ENCODE measurements at places on chromosomes 11 and 22.
A peak's percentile ranks its signal among the peaks of the same experiment; 100 is the strongest.

DNA sequence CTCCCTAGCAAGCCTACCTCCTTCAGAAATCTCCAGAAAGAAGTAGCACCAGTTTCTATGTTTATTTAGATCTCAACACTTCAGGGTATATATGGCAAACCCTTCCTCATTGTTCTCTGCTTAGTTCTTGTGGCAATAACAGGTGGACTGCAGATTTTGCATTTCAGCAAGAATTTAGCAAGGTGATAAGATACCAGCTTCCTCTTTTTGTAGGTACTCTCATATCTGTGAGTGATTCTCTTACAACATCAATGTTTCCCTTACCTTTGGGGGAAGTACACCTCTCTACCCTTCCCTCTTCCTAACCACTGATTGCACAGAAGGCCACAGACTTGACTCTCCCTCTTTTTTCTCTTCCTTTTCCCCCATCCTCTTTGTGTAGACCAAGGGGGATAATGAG is 230.9 kb upstream of the SESN3 start:
- DNase-seq, result no peak

GRCh38 chr11:95699631-95700470 is 89.7 kb downstream of the FAM76B start:
- DNase-seq, result no peak

- DNase-seq, result no peak
Observed at GRCh38 chr11:111427471-111427912, 48.4 kb upstream of the POU2AF1 start.

GRCh38 chr11:64713016-64713707 is 9.8 kb downstream of the NRXN2 start:
- DNase-seq, result no peak

DNA sequence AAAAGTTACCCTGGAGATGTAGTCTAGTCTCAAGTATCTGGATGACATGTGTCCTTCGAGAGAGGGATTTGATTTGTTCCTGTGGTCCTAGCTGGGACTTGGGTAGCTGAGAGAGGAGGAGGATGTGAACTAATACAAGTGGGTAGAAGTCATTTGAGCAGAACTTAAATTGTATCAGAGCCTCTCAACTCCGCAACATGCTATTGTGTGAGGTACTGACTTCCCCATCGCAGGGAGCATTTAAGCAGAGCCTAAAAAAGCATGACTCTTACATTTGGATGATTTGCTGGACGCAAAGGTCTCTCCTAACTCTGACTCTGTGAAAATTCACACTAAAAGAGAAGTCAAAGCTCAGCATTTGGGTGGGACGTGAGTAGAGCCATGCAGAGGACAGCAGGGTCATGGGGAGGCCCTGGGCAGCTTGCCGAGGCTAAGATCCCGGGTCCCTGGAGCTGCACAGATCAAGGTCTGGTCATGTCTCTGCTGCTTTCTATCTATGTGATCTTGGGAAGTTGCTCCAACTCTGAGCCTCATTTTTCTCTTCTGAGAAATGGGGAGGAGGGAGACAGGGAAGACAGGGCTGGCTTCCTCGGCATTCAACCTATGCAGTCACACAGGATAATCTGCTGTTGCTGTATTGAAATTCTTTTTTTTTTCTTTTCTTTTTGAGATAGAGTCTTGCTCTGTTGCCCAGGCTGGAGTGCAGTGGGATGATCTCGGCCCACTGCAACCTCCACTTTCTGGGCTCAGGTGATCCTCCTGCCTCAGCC is 44.9 kb downstream of the CD82 start:
- DNase-seq, result no peak

DNA sequence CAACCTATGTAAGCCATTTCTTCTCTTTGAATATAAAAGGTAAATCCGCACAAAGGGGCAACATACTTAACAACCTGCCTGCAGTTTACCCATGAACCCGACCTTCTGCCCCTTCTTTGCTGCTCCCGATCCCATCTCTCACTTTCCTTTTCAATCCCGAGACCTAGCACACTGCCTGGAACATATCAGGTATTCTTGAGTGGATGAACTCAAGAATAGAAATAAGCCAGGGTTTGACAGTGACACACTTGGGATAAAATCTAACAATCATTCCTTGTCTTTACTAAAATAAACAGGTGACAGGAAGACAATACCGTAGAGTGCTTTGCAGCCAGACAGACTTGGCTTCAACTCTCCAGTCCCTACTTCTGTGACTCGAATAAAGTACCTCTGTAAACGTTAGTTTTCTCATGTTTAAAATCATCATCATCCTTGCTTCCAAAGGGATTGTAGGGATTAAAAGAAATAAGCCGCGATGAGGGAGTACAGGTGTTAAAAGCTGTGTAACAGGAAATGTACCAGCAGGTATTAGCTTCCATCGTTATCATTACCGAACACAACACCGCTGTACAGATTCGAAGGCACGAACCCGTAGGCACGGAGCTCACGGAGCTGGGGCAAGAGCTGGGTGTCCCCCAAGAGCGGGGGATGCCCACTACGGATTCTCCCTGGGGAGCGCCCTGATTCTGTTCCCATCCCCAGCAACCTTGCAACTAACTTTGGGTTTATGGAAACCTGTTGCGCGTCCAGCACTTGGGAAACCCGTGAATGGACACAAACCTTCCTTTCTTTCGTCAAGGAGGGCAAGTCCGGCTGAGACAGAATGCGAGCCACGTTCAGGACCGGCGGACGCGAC is 720 bp downstream of the UFD1 start:
- DNase-seq, result no peak

- DNase-seq, result no peak
Observed at GRCh38 chr22:47276991-47277390, 514.5 kb downstream of the TBC1D22A start.

- no peak for DNase-seq
Observed at GRCh38 chr11:130778705-130779104, 137.6 kb downstream of the SNX19 start.

DNA sequence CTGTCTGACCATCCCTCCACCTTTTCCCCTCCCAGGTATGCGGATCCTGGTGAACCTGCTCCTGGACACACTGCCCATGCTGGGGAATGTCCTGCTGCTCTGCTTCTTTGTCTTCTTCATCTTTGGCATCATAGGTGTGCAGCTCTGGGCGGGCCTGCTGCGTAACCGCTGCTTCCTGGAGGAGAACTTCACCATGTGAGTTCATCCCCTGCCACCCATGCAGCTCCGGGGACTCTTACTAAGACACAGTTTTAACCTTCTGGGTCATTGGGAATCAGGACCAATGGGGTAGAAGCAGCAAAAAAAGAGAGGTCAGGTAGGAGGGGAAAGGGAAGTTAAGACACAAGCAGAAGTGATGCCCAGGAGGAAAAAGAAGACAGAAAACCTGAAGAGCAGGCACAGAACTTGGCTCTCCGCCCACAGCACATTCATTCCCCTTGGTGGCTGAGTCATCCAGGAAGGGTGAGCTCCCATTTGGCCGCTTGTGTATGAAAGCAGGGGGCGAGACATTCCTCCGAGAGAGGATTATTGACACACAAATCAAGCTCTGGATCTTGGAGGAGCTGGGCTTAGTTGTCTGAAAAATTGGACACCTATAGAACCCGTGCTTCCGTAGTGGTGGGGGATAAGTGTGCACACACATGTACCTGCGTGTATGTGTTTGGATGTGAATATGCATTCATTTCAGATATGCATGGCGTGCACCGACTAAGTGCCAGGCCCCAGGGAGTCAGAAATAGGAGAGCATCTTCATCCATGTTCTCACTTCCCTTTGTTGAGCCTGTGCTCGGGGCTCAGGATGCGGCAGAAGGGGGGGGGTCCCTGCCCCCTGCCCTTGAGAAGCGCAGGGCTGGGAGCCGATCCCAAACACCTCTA is 64.2 kb downstream of the CACNA1I start:
- DNase-seq, result peak; percentile 21

DNA sequence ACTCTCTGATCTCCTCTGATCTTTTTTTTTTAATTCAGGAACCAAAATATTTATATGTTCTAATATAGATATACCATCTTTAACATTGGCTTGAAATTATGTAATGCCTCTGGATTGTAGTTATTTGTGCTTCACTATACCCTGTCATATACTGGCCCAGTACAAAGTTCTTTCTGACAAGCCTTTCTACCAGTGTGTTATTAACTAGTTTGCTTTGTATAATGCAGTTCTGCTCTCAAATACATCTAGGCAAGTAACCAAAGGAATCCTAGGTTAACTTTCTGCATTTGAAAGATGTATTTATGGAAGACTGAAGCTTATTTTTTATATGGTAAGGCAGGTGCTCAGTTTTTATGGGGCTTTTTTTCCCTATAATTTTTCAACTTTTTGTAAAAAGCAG is 36.1 kb downstream of the ARHGEF12 start:
- no peak for DNase-seq

DNA sequence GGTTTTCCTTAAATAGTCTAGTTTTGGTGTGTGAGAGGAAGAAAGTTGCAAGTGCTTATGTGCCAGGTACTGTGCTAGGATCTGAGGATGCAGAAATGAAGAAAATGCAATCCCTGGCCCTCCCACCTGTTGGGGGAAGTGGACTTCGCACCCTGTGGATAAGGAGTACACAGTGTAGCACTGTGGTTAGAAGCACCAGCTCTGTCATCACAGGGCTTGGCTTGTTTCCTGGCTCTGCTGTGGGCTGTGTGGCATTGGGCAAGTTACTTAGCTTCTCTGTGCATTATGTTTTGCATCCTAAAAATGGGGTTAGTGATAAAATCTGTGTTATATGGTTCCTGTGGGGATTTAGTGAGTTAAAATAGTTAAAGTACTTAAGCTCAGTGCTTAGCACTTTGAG is 68.2 kb downstream of the ENDOD1 start:
- no peak for DNase-seq

- no peak for DNase-seq
Observed at GRCh38 chr11:9399466-9399865, 15.0 kb downstream of the IPO7 start.

DNA sequence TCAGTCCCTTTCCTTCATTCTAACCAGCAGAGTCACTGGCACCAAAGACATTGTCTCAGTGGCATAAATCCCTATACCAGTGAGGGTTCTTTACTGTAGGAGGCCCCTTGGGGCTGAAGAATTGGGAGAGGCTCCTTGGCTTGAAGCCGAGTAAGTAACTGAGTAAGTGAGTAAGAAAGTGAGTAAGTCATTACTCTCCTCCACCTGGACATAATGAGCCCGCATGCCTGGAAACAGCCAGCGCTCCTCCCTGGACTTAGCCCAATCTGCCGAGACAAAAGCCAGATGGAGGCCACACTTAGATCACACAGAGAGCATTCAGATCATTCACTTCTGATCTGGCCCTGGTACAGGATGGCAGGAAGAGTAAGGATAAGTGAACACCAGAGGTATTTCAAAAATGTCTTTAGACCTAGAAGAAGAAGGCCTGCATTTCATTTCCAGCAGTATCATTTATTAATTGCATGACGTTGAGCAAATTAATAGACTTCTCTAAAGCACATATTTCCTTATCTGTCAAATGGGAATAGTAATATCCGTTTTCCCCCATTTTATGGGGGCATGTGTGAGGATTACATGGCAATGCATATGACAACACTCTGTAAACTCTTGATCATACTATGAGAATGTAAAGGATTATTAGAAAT is 8.2 kb upstream of the MICAL3 start:
- no peak for DNase-seq

DNA sequence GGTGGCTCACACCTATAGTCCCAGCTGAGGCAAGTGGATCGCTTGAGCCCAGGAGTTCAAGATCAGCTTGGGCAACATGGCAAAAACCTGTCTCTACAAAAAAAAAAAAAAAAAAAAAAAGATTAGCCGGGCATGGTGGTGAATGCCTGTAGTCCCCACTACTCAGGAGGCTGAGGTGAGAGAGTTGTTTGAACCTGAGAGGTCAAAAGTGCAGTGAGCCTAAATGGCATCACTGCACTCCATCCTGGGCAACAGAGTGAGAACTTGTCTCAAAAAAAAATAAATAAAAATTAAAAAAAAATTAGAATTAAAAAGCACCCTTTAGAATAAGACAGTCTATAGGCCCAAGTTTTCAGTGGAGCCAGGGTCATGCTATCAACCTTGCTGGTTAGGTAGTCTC is 95.5 kb downstream of the PDHX start:
- no peak for DNase-seq

DNA sequence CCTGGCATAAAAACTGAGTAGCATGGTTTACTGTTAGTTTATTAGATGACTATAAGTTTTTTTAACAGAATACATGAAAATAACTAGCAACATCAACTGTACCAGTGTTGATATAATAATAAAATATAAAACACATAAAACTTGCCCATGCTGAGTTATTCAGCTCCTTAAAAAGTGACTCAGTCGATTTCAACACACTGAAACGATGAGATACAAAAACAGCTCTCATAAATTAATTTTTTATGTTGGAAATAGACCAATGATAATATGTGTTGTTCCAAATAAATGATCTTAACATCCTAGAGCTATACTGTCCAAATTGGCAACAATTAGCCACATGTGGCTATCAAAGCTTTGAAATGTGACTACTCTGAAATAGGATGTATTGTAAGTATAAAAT is 15.9 kb downstream of the PDGFD start:
- DNase-seq, result no peak

GRCh38 chr11:64419257-64419790 is 60.4 kb downstream of the RPS6KA4 start:
- DNase-seq, result no peak

GRCh38 chr11:110797453-110797852 is 85.2 kb upstream of the ARHGAP20 start:
- DNase-seq, result no peak

- DNase-seq, result no peak
Observed at GRCh38 chr22:24154826-24155225, 26.5 kb upstream of the SUSD2 start.
